ENCODE measurements at places on chromosomes 5 and 9.

DNA sequence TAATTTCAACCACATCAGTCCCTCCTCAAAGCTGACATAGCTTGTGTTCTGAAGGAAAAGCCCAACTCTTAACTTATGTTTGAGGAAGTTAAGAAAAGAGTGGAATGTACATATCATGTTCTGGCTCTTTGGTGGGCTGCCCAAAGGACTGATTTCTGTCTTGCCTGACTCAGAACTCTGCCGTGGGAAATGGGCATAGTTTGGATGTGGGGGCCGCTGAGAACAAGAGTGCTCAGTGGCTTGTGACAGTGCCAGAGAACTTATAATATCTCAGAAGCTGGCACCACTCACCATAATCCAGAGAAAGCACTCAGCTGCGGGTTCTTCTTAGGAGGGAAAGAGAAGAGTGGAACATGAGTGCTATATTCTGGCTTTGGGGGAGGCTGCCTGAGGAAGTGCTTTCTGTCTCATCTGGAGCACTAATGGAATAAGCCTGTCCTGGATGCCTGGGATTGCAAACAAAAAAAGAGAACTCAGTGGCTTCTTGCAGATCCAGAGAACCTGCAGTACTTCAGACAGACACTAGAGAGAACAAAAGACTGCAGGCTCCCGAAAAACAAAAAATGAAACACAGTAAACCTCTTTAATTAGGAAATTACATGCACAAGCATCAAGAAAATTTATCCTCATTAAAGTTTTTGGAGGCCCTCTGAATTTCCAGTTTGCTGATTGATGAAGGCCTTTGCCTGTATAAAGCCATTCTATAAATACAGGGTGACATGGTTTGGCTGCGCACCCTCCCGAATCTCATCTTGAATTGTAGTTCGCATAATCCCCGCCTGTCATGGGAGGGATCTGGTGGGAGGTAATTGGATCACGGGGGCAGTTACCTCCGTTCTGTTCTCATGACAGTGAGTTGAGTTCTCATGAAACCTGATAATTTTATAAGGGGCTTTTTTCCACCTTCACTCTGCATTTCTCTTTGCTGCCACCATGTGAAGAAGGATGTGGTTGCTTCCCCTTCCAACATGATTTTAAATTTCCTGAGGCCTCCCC lies 207.0 kb downstream of the DMAC1 start:
- no peak for DNase-seq

DNA sequence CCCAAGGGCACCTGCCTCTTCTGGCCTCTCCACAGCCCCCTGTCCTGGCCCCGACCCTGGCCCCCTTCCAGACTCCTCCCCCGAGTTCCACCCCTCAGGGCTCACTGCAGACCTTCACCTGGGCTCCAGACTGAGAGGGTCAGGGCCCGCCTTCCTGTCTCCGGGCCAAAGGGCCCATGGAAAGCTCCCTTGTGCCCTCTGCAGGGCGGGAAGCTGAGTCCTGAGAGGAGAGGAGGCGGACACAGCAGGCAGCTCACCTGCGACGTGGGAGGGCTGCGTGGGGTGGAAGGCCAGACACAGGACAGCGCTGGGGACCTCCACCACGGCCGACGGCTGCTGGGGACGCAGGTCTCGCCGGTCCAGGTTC lies 20.6 kb downstream of the DYNC2I2 start:
- DNase-seq, result no peak

- DNase-seq, result no peak
Observed at GRCh38 chr9:127058011-127058644, 64.3 kb downstream of the ANGPTL2 start.

GRCh38 chr9:124541824-124542223 lies 34.6 kb upstream of the NR5A1 start:
- DNase-seq, result no peak

DNA sequence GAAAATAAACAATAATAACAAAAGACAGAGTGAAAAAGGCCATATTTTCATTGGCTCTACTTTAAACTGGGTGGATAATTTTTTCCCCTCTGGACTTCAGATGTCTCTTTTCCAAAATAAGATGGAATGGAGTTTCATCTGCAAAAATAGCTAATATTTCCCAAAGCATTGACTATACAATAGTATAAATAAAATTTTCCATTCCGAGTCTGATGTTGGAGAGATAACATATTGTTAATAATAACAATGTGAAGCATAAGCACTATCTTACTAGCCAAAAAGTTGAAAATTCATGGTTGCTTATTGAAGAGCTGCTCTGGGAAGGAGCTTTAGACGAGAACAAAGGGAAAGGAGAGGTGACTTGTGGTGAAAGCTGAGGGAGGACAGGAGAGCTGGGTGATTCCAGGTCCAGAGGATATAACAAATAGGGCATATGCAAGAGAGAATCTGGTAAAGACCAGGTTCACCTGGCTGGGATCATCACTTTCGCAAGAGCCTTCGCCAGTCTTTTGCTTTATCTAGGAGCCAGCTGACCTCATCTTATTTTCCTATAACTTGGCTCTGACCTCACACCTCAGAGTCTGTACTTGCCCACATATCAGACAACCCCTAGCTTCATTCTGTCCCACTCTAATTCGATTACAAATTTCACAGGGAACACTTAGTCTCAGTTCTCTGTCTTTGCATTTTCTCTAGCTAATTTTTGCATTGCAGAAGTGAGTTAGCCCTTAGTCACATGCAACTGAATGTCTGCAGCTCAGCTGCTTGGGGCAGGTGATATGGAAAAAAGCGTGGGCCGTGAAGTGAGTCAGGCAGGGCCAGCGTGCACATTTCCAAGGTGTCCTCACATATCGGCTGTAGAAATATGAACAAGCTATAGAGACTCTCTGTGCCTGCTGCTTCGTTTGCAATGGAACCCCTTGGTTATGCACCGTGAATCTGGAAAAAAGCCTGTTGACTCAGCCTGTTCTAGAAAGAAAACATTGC lies 7.6 kb upstream of the ZNF474 start:
- peak; percentile 60 for DNase-seq
